ENCODE measurements at places on chromosomes 11 and 22.

DNA sequence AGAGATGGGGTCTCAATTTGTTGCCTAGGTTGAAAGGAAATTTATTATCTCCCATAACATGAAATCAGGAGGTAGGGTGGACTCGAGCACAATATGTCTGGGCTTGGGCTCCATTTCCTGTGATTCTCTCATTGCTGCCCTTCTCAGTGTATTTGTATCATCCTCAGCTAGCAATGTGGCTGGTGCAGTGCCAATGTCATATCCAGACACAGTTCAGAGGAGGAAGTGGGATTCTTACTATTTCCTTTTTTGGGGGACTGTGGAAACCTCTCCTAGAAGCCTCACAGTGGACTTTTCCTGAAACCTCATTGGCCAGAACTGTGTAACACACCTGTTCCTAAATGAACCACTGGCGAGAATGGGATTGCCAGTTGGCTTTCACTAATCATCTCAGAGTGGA is 21.0 kb upstream of the SWAP70 start:
- no peak for DNase-seq

- no peak for DNase-seq
These were observed 375.5 kb upstream of the NARS2 start for GRCh38 chr11:78949976-78950690.

DNA sequence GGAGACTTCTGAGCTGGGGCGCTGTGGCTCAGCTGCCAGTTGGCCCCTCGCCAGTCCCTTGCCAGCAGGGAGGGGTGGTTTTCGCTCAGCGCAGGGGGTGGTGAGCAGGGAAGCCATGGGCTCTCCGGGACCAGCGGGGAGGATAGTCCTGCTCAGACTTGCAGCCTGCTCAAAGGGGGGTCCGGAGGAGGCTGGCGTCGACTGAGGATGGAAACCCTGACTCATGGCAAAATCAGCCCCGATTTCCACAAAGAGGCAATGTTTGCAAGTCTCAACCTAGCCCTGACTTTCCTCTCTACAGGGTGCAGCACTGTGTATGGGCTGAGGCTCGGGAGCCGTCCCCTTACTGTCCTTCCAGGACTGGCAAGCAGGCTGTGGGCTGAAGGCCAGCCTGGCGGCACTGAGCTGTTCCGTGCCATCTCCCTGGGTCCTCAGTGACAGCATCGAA is 35.1 kb downstream of the FBLN1 start:
- DNase-seq, result peak; percentile 77

DNA sequence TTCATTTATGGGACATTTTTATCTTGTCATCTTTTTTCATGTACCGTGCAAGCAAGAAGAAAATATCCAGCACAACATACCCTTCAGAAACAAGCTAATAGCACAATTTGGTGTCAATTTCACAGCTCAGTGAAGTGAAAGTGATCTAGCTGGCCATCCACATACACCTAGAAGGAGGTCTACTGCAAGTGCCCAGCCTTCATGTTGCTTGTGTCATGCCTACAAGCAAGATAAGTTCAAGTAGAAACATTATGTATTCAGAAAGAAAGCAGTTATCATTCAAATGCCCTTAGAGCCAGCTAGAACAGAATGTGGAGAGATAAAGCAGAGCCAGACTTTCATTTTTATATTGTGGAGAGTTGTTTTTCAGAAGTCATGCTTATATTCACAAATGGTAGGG is 325.7 kb upstream of the PITPNB start:
- no peak for DNase-seq

DNA sequence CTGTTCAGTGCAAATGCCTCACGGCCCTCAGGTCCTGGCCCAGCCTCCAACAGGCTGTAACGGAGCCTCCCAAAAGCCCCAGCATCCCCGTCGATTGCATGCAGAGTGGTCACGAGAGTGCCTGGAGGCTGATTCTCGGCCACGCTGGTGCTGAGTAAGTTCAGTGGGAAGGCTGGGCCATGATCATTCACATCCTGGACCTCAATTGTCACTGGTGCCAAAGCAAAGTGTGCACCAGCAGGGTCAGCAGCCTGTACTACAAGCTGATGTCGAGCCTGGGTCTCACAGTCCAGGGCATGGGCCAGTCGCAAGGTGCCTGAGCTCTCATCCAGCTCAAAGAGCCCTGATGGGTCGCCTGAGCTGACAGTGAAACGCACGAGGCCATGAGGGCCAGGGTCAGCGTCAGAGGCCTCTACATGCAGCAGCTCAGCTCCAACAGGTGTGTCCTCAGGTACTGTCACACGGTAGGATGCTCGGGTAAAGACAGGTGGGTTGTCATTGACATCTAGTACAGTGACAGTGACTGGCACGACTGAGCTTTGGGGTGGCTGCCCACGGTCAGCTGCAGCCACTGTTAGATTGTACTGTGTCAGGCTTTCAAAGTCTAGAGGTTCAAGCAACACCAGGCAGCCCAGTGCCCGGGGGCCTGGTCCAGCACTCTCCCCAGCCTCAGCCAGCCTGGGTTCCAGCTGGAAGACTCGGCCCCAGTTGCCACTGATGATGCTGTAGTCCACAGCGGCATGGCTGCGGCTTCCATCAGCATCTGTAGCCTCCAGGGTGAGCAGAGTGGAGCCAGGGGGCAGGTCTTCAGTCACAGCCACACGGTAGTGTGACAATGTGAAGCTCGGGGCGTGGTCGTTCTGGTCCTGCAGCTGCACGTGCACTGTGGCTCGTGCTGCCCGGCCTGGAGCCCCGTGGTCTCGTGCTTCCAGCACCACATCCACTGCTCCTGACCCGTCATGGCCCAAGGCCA is 4.5 kb upstream of the TPP1 start:
- no peak for DNase-seq

DNA sequence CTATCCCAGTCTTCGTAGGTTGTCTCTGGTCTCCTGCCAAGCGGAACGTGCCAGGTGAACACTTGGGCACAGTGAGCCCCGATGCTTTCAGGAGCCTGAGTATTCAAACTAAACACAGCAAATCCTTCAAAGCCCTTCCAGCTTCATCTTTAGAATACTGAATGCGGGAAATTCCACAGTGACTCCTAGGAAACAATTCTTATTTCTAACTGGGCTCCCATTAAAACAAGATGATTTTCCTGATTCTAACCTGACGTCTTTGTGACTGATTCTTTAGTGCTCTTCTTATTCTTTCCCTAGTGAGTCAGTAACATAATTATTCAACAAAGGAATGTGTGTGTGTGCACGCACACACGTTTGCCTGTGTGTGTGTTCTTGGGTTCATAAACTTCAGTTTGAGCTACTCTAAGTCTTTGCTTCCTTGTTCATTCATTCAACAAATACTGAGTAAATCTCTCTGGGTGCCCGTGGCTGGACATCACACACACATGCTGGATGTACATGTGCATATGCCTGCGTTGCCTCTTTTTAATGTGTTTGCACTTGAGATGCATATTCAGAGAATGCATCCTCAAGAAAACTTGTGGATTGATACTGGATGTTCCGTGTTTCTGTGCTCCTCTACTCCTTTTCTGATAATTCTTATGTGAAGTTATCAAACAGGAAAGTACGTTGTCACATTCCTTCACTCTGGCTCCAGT is 134.5 kb downstream of the WNT7B start:
- peak; percentile 45 for DNase-seq

DNA sequence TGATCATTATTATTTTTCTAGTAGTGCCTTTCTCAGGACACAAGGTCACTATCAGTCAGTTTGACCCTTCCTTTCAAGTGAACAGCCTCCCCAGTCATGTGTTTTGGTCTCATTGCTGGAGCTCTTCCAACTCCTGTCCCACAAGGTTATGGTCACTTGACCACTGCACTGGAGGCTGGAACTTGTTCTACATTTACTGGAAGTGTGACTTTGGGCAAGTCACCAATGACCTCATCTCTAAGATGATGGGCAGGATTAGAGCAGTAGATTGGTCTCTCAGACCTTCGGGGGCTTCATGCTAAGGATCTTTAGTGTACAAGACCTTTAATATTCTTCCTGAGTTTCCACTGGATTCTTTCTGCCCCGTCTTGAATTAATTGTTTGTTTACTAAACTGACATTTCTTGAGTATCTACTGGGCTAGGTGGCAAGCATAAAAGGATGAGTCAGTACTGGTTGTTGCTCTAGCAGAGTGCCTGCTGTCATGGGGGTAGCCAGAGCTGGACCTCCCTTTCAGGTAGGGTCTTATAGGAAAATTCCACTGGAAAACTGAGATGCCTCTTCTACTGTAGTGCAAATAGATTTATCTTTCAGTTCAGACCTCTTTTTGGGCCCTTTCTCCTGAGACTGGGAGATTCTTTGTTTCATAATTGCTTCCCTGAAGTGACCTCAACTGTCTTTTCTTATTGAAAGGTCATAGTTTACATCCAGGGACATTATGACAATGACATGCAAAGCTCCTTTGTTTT is 106.8 kb downstream of the GRAMD1B start:
- DNase-seq, result no peak

GRCh38 chr11:7320306-7320705 is 68.6 kb downstream of the SYT9 start:
- DNase-seq, result no peak

DNA sequence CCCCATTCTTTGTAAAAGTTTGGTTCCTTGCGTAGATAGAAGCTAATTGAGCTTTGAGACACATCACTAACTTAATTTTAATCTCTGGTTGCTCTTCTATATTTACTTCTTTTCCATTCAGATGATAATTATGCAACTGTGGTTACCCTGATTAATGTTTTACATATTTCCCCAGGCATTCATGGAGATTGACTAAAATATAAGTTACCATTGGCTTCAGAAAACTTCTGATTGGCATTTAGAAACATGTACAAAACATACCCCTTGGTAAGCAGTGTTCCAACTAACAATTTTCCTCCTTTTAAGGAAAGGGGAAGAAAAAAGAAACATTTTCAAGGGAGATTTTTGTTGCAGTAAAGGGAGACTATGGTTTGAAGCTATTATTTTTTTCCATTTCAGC is 43.9 kb downstream of the FAT3 start:
- DNase-seq, result no peak

DNA sequence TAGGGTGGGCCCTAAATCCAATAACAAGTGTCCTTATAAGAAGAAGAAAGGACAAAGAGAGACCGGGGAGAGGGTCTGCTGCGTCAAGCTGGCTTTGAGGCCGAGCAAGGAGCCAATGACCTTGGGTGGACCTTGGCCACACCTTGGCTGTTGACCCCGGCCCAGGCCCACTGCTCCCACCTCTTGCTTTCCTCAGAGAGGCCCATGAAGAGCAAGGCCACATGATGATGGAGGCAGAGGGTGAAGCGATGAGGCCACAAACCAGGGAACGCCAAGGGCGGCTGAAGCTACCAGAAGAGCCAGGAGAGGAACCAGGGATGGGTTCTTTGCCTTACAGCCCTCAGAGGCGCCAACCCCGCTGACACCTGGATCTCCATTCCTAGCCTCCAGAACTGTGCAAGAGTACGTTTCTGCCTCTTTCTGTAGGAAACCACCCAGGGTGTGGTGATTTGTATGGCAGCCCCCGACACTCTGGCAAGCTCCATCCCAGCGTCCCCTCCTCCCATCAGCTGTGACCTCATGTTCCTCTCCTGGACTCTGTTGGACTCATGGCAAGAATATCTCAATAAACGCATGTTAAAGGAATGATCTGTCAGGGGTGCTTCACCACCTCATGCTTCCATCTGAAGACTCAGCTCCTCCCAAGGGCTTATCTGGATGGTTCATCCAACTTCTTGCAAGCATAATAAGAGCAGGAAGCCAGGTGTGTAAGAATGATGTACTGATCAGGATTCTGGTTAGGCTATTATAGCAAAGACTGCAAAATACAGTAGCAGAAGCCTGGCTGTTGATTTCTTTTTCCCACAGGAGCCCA is 41.6 kb upstream of the LINC01488 start:
- DNase-seq, result no peak

DNA sequence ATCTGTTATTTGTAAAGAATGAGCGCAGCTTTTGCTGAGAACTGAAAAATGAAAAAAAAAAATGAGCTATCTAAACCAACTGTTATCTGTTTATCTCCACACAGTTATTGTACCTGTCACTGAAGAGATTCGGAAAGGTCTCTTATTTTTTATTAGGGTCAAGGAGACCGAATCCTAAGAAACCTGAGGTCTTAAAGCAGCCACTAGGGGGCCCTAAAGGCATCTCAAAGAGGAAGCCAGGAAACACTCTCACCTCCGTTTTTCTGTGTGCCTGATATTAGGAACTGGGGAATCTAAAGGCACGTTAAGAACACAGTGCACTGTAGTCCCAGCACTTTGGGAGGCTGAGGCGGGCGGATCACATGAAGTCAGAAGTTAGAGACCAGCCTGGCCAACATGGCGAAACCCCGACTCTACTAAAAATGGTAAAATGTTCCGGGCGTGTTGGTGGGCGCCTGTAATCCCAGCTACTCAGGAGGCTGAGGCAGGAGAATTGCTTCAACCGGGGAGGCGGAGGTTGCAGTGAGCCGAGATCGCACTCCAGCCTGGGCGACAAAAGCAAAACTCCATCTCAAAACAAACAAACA is 3.5 kb upstream of the LARGE1 start:
- peak; percentile 35 for DNase-seq

- DNase-seq, result no peak
These were observed 925 bp upstream of the KCNJ11 start for GRCh38 chr11:17389211-17389956.

DNA sequence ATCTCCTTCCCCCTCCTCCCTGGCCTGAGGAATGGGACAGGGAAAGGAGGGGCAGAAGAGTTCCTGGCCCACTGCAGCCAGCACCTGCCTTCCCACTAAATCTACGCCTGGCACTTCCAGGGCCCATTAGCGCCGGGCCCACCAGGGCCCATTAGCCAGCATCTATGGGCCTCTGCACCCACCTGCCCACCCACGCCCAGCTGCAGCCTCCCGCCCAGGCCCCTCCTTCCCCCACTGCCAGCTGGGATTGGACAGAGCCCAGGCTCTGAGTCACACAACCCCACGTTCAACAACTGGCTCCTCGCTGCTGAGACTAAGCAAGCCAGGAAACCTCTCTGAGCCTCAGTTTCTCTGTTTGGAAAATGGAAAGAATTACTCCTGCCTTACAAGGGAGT is 48.7 kb downstream of the CYTH4 start:
- no peak for DNase-seq

GRCh38 chr11:67055812-67056211 is 835 bp upstream of the RHOD start:
- no peak for DNase-seq

- no peak for DNase-seq
These were observed 361 bp downstream of the SRPRA start for GRCh38 chr11:126268361-126268707.

- DNase-seq, result no peak
These were observed 69.2 kb upstream of the CRYBB3 start for GRCh38 chr22:25130462-25130861.

DNA sequence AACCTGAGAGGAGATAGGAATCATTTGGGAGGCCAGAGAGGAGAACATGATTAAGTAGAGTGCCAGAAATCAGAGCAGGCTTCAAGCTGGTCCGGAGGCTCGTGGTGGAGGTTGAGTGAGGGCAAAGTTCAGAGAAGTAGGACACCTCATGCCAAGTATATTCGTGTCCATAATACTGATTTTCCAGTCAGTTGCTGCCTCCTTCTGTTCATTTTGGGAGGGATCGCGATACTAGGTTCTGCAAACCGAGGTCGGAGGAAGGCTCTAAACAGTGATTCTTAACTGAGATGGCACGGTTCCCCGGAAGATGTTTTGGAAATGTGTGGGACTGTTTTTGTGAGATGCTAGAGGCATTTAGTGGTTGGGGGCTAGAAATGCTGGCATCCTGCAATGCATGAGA is 13.6 kb upstream of the CD3E start:
- DNase-seq, result no peak

- DNase-seq, result no peak
These were observed 73.1 kb downstream of the ZNRF3 start for GRCh38 chr22:28956506-28956905.
